ENCODE measurements at places on chromosomes 7 and 10.
A peak's percentile ranks its signal among the peaks of the same experiment; 100 is the strongest.

DNA sequence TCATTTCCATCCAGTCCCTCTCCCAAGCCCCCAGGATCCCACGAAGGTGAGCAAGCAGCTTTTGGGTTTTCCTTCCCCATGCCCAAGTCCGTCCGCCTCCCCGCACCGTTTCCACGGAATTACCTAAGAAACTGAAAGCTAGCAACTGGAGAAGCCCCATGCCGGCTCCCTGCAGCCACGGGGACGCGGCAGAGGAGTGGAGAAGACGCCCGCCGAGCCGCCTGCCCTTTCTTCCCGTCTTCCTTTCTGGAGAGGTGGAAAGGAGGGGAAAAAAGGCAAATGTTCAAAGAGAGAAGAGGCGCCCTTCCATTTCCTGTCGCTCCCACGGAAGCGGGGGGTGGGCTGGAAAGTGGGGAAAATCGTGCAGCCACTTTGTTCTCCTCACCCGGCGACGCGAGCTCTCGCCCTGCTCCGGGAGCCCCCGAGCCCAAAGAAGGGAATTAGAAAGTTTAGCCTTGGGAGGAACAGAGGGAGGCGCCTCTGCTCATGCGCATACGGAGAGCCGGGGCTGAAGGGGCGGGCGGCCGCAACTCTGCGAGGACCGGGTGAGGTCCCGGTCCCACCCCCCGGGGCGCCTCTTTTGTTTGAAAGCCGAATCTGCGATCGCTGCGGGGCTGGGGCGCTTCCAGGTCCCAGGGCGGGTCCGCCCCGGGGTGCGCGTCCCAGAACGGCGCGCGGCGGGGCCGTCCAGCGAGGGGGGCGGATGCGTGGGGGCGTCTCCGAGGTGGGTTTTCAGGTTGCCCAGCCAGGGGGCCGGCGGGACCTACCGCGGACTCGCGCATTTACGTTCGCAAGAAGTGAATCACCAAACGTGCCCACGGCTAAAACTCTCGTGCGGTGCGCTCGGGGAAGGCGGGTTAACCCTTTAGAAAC, at the start of gene LAMB1:
Gene LAMB1, minus strand, starts transcription at position 436 of the 873 bp plus-strand sequence. Its CDS starts 276 bp downstream, at position 160.
- DNase-seq: peak; percentile 84

DNA sequence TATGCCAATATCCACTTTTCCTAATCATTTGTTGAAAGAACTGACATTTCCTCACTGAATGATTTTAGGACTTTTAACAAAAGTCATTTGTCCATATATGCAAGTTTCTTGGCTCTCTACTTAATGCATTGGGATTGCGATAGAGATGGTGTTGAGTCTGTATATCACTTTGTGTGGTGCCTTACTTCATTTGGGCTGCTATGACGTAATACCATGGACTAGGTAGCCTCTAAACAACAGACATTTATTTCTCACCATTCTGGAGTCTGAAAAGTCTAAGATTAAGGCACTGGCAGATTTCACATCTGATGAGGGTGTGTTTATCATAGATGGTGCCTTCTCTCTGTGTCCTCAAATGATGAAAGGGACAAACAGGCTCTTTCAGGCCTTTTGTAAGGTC, 342.6 kb downstream of the DPP6 start:
- DNase-seq: no peak

DNA sequence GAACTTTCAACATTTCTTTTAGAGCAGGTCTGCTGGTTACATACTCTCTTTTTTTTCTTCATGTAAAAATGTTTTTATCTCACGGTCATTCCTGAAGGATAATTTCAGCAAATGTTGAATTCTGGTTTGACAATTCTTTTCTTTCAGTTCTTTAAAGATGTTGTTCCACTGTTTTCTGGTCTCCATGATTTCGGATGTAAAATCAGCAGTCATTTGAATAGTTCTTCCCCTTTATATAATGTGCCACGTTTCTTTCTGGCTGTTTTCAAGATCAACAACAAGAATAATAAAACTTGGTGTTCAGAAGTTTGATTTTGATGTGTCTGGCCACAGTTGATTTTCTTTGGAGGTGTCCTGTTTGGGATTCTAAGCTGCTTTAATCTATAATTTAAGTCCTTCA, 14.0 kb upstream of the MRPS33 start:
- no peak for DNase-seq

GRCh38 chr7:33556472-33556871, 348.9 kb upstream of the BMPER start:
- DNase-seq: no peak

- no peak for DNase-seq
These were observed 4.2 kb downstream of the CLDN12 start for GRCh38 chr7:90407484-90407821.

DNA sequence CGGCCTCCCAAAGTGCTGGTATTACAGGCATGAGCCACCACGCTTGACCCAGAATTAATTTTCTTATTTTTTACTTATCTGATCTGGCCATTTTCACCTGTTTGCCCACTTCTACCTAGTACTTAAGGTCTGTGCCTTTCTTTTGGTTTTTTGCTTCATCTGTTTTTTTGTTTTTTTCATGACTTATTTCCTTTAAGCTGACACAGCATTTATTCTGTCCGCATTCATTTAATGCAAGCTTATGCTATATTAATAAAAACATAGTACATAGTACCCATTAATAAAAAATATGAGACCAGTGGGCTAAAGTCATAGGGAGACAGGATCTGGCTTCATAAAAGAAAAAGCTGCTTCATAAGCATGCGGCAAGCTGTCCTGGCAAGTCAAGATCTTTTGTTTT, 205.4 kb downstream of the ZEB1 start:
- DNase-seq: no peak

DNA sequence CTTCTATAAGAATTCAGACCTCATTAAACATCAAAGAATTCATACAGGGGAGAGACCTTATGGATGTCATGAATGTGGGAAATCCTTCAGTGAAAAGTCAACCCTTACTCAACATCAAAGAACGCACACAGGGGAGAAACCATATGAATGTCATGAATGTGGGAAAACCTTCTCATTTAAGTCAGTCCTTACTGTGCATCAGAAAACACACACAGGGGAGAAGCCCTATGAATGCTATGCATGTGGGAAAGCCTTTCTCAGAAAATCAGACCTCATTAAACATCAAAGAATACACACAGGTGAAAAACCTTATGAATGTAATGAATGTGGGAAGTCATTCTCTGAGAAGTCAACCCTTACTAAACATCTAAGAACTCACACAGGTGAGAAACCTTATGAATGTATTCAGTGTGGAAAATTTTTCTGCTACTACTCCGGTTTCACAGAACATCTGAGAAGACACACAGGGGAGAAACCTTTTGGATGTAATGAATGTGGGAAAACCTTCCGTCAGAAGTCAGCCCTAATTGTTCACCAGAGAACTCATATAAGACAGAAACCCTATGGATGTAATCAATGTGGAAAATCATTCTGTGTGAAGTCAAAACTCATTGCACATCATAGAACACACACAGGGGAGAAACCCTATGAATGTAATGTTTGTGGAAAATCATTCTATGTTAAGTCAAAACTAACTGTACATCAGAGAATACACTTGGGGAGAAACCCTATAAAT, 24.1 kb downstream of the ZNF37A start:
- DNase-seq: peak; percentile 14

DNA sequence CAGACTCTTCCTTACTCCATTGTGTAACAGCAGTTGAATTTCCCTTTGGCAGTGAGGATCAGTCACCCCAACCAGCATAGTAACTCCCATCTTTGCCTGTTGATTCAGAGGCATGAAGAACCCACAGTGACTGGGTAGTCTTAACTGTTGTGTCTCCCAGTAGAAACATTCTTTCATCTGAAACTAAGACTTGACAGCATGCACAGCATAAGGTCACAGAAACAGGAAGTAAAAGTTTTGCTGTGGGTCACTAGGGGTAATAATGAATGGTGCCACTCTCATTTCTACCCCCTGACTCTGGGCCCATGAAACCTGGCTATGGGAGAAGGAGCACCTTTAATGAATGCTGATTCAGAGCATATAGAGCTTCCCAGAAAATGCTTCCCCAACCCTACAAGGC, 8.3 kb upstream of the FRMPD2 start:
- DNase-seq: no peak

DNA sequence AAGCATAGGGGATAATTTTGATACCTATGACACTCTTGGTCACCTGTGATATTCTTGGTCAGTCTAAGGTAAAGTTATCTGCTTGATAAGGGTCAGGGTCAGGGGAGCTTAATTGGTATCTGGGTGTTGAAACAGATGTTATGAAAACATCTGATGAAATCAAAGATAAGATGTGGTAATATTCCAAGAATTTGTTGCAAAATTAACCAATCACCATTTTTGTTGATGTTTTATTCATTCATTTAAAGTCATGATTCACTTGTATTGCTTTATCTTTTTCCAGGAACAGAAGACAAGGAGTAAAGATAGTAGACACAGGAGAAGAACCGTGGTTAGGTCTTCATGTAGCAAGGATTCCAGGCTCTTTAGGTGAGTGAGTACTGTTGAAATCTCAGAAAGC, 103.1 kb downstream of the SEMA3C start:
- DNase-seq: peak; percentile 9

- peak; percentile 36 for DNase-seq
These were observed 536.5 kb downstream of the TNS3 start for GRCh38 chr7:47045207-47046051.
